ENCODE measurements at places on chromosomes 4 and X.

- no peak for DNase-seq
These were observed 307 bp downstream of the ATG4A start for GRCh38 chrX:108091878-108092291.

- DNase-seq: no peak
These were observed 141.7 kb upstream of the SCML1 start for GRCh38 chrX:17595456-17596035.

DNA sequence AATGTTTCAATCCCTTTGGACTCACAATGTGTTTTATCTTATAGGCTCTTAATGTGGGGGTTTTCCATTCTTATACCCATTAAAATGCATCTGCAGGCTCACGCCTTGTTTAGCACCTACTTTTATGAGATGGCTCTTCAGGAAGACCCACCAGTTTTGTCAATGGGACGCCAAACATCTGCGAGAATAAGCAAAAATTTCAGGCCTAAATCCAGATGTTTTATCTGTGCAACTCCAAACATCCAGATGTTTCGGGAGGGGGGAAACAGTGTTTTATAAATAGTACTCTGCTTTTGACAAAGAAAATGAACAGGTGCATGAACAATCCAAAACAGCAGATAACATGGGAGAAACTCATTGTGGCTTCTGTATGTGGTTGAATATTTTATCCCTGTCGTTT lies 342.8 kb downstream of the DHX15 start:
- no peak for DNase-seq

GRCh38 chr4:40055511-40055862 lies 1.2 kb upstream of the N4BP2 start:
- DNase-seq: no peak

- DNase-seq: no peak
These were observed 981.0 kb upstream of the HS3ST1 start for GRCh38 chr4:12409507-12410190.

DNA sequence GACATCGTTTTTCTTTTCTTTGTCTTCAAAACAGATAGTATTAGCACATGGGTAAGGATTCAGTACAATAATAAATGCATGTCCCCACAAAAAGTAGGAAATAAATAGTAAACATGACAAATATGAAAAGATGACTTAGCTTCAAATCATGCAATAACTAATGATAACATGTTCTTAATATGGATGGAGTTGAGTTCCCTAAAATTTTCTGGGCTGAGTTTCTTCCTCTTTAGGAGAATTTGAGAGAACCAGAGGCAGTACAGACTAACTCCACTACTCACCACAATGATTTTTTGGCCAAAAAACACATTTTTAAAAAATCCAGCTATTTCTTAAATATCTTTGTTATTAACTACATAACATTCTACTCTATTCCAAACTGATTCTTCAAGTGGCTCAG lies 432.3 kb upstream of the HS3ST1 start:
- no peak for DNase-seq

- no peak for DNase-seq
These were observed 164.4 kb downstream of the FBXO8 start for GRCh38 chr4:174119051-174119450.

DNA sequence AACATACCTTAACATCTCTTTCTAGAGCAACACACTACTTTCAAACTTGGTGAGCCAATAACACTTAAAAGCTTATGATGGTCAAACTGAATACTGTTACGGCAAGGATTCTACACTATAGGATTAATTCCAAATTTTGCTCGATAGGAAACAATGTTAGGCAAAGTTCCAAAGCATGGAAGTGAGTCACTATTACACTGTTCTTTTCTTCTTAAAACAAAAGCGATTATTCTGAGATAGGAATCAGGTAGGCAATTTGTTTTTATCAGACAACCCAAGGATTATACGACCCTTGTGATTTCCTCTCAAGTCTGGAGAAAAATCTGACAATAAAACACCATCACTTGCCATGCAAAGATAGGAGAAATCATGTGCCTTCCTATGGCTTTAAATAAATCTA lies 81.5 kb downstream of the HUWE1 start:
- DNase-seq: no peak

DNA sequence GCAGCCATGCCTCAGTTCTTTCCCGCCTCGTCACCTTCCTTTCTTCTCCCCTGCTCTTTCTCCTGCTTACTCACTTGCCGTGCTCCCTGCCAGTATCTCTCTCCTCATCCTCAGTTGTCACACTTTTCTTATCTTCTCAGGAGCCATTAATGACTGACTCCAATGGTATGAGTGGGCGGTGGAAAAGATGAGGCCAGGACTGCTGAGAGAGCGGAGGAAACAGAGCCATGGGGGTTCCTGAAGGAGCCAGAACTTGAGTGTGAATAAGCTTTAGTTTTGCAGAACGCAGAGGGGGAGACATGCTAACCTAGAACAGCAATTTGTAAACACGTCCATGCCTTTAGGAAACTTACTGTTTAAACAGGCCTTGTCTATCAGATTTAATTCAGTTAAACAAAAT lies 126.5 kb downstream of the CHIC2 start:
- DNase-seq: no peak

- peak; percentile 5 for DNase-seq
These were observed 161.7 kb downstream of the BTC start for GRCh38 chr4:74632634-74633033.

DNA sequence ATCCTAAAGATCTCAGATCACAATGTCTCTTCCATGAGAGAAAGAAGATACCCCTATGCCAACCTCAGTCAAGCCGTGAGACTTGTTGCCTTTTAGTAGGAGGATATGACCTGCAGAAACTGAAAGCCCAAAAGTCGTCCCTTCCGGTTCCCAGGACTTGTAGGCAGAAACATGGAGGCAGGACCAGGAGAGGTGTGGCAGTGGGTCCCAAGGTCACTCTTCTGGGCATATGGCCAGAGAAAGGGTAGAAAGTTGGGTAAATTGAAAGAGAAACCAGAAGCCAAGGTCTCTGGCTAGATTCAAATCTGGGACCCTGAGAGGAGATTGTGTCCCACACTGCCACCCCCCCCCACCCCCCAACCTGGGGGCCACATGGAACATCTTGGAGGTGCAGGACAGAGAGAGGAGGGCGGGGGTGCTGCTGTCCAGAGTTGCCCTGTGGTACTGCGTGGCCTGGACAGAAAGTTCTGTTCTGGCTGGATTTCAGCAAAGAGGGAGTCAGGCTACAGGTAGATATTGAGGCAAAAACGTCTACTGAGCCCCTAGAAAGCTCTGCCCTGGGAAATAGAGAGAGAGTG lies 55.4 kb downstream of the DDX3X start:
- DNase-seq: no peak

- no peak for DNase-seq
These were observed 37.2 kb upstream of the CD38 start for GRCh38 chr4:15740764-15741404.

DNA sequence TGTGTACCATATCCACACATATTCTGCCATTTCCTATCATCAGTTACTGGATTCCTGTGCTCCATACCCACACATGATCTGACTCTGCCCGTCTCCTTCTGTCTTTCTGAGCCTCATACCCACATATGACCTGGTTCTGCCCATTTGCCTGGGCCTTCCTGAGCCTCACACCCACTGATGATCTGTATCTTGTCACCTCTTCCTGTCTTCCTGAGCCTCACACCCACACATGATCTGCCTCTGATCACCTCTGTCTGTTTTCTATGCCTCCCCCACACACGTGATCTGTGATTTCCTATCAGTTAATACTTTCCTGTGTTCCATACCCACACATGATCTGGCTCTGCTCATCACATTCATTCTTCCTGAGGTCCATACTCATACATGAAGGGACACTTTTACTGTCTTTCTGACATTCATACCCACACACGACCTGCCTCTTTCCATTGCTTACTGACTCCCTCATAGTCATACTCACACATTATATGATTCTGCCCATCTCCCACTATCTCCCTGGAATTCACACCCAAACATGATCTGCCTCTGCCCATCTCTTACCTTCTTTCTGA lies 32.5 kb downstream of the SCML1 start:
- no peak for DNase-seq

GRCh38 chrX:7447801-7448499 lies 300.0 kb upstream of the PUDP start:
- DNase-seq: no peak

- DNase-seq: no peak
These were observed 936.6 kb upstream of the EPHA5 start for GRCh38 chr4:66606908-66607307.

GRCh38 chrX:41442824-41443550 lies 4.2 kb upstream of the NYX start:
- DNase-seq: no peak

GRCh38 chr4:11719879-11720278 lies 291.2 kb upstream of the HS3ST1 start:
- no peak for DNase-seq

DNA sequence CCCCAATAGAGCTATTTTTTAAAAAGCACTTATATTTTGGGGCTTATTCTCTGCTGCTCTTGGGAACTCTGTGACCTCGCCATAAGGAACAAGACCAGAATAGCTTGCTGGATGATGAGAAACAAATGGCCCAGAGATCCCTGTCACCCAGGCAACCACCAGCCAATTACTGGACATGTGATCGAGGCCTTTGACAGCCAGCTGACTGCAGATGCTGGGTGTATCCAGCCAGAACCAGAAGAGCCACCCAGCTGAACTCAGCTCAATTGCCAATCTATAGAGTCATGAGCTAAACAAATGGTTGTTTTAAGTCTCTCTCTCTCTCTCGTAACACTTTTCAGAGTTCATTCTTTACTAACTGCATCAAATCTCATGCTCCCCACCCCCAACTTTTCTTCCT lies 24.4 kb upstream of the CITED1 start:
- no peak for DNase-seq

DNA sequence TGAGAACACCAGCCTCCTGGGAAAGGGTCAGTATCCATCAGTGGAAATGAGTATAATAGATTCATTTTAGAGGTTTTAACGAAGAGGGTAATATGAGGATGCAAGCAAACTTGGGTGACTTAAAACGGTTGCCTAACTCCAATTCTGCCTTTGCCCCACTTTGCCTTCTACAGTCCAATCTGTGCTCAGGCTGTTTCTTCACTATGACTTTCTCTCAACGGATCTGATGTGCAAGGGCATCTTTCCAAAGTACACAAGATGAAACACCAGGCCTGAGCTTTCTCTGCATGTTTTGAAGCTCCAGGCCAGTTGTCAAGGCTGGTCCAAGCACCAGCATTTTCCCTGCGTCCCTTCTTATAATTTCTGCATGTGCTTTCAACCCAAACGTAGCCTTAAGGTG lies 68.0 kb upstream of the TMEM164 start:
- no peak for DNase-seq

DNA sequence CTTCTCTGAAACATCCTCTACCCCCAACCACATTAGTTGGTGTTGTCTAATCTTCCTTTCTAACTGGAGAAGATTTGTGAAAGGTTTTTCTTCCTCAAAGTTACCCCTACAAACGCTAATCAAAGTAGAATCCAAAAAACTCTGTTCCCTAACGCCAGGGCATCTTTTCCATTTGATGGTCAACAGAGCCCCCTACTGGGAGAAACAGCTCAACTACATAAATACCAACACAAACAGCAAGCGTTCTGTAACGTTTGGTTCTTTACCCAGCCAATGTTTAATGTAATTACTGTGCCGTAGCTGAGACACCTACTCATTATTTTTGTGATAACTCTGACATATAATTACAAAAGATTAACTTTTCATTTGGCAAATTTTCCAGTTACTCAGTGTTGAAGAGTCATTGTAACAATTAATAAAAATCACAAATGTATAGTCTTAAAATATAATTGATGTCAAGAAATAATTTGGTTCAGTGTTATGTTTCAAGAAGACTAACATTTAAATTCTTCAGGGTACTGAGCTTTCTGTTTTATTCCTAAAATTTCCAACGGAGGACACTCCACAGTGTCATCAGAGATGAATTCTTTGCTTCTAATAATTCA lies 94.9 kb upstream of the TBC1D9 start:
- no peak for DNase-seq

DNA sequence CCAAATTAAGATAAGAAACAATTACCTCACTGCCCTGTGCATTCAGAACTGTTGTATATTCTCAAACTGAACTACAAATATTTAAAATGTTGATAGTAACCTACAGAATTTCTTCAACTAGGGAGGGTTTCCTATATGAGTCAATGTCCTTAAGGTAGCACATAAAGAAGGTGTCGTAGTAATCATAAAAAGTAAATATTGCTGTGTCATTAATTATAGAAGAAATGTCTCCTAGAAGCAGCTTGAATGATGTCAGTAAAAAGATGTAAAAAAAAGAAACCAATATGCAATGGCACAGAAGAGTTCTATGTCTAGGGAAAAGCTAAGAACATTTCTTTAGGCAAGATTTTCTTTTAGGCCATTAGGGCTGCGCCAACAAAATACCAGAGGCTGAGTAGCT lies 559.6 kb upstream of the EPHA5 start:
- DNase-seq: no peak

DNA sequence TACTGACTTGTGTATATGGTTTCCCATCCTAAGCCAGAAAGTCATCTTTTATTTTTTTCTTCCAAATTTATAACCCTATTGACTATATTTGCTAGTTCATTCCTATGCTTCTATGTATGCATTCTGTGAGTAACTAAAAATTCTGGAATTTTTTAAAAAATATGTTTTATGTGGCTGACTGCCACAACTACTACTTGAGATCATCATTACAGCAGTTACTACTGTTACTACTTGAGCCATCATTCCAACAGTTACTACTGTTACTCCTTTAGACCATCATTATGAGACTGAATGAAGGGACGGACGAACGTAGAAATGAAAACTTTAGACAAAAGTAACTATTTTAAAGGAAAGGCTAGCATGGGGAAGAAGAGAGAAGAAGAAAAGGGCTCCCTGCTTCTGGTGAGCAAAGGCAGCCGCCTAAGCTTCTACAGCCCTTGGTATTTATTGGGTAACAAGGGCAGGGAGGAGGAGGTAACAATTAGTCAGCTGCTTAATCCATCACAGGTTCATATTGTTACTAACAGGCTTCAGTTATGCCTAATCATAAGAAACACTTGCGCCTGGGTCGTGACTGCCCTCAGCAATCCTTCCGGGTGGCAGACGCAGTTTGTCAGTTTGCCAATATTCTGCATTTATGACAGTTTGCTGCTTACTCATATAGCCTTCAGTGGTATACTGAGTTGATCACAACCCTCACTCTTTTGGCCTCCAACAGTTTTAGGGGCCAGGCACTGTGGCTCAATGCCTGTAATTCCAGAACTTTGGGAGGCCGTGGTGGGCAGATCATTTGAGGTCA lies 80.4 kb downstream of the PDLIM5 start:
- DNase-seq: no peak

DNA sequence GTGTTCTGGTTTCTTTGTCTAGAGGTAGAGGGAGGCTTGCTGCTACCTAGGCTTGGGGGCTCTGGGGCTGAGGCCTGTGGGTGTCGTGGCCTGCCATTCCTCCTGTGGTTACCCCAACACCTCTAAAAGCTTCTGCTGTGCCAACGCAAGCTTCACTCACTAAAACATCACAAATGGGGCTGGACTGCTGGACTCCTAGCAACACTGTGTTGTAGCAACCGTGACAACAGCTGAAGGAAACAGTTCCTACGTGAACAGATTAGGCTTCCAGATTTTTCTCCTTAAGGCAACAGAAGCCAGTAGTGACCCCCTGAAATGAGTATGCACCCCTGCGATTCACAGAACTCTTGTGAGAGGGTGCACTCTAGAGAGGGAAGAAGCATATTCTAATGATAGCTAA lies 138.3 kb upstream of the TEX13D start:
- DNase-seq: no peak

- no peak for DNase-seq
These were observed 890.6 kb downstream of the STPG2 start for GRCh38 chr4:97252615-97253154.

Data from stimulated activated CD4-positive, alpha-beta T cell treated with anti-CD3 and anti-CD28 coated beads, Interleukin-12 subunit alpha, Interleukin-12 subunit beta, amount 100 ng/mL, for 24 hours (primary cell).